Activated naive CD4-positive, alpha-beta T cell treated with anti-CD3 and anti-CD28 coated beads, Interleukin-2, amount 50 U/mL, for 72 hours (primary cell): ENCODE measurements at places on chromosomes 7 and 10.
A peak's percentile ranks its signal among the peaks of the same experiment; 100 is the strongest.

GRCh38 chr7:24403557-24403956 is 119.6 kb downstream of the NPY start:
- no peak for DNase-seq

DNA sequence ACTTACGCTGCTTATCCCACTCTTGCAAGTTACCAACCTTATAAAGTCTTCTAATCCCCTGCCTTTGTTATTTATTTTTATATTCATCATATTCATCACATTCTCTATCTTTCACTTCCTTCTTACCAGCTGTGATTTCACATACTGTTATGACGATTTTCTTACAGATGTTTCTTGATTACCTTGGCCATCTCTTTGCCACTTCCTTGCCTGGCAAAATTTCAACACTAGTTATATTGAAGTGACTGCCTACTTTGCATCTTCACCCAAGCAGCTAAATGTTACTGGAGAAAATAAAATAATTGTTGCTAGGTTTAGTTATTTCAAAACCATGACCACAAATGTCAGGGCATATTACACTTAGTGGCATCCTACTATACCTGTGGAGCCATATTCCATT is 8.8 kb upstream of the STEAP4 start:
- no peak for DNase-seq

GRCh38 chr10:102674566-102674965 is 30.3 kb downstream of the TRIM8 start:
- no peak for DNase-seq

DNA sequence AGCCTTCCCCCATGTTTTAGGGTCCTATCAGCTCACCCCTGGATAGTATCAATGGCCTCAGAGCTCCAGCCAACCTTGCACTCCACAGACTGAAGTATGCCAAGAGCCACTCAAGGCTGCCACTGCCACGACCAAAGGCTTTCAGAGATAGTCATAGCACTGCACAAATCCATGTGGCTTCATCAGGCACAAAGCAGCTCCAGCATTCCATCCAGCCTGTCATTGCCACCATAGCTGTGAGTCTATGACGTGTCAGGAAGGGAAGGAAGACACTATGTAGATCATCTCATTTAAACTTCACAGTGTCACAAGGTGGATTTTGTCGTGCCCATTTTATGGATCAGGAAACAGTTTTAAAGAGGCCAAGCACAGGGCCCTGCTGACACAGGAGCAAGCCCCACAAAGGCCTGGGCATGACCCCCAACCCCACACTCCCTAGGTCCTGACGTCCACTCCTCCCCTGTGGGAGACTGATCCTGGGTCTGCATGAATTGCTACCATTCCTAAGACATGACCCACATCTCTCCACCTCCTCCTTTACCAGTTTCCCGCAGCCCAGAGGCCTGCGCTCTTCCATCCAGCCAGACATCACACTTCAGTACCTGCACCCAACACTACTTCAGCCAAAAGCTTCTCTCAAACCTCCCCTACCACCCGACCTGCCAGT is 119.4 kb downstream of the DIP2C start:
- DNase-seq, result no peak

DNA sequence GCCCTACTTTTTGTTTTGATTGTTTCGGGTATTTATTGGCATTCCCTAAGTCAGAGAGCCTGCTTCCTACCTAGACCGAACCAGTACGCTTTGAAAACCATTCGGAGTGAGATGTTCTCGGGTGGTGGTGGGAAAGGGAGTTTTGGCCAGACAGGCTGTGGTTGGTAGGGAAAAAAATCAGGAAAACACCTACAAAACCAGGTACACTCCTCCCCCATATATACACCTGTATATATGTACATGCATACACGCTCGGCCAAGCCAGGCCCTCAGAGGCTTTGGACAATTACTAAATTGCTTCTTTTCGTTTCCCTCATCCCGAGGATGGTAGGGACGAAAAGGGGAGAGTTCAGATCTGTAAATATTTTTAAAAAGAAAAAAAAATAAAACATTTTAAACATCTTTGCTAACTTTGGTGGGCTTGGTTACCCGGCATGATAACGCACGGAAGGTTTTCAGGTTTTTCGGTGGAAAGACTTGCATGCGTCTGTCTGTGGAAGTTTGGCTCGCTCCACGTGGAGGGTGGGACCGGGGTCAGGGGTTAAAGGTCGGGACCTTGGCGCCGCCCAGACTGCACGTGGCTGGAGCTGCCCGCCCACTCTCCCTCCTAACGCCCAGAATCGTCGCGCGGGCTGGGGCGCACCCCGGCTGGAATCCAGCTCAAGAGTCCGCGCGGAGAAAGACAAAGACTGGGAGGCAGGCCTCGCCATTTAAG is 2.5 kb downstream of the HMX2 start:
- DNase-seq, result peak; percentile 61

DNA sequence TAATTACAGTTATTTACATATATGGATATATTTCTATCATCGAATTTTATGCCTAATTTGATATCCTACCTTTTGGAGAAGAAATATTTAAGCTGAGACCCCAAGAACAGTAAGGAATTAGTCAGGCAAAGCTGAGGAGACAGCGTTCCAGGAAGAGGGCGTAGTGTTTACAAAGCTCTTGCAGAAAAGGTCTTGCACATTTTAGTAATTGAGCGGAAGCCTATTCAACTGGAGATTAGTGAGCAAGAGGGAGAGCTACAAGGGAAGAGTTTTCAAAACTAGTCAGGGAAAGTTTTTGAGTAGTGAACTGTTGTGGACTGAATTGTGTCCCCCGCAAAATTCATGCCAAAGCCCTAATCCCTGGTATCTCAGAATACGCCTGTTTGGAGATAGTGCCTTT is 26.5 kb upstream of the POU6F2 start:
- DNase-seq, result no peak

DNA sequence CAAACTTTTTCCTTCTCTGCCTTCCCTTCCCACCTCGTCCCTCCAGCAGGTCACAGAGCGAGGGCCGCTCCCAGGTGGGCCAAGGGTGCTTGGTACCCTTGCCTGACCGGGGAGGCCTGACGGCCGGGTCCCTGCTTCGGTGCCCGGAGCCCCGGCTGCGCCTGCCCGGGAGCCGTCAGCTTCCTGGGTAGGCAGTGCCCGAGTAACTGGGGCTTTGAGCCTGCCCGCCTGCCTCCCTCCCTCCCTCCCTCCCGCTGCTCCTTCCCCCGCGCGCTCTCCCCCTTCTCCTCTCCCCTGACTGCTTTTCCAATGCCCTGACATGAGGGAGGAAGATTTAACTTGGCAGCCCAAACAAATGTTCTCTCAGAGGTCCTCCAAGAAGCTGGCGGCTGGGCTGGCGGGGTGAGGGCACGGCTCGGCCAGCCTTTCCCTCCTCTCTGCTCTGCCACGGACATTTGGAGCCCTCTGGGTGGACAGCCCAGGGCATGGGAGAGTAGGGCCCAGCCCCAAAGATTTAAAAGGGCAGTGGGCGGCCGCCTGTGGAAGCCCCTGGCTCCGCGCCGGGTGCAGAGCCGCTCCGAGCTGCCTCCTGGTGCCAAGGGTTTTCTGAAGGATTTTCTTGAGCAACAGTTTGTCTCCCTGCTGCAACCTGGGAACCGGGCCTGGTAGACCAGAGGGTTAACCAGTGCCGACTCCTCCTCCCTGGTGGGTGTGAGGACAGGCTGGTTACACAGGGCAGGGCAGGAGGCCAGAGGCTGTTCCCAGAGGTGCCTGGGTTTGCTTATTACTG is 2.0 kb downstream of the ZMIZ1 start:
- no peak for DNase-seq

DNA sequence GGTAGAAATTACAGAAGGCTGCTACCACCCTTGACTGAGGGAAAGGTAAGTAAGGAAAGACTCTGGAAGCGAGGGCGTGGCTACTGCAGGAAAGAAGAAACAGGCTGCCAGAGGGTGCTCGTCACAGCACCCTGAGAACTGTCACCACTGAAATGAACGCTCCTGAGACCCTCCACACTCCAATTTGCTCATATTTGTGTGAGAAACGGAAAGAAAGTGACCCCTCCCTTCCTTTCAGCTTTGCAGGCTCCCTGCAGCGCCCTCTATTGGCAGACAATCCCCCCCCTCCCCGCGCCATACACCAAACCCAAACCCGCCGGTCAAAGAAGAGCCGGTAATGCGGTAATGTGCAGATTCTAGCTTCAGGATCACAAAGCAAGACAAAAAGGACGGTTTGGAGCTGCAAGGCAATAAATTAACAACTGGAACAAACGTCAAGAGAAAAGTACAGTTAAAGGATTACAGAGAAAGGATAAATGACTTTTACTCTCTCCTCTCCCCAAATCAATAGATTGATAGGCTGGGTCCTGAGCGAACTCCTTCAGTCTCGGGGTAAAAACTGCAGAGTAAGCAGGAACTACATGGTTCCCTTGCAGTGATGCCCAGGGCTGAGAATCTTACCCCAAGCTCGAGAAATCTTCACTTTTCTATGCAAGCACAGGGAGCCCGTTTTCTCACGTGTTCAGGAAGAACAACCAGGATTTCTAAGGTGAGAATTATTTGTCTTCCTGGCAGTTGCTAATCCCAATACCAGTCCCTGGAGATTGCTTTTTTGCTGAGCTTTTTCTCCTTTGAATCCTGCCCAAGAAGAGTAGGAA is 47.6 kb downstream of the STEAP1B start:
- DNase-seq, result no peak

GRCh38 chr10:61063901-61064300 is 119.9 kb upstream of the RHOBTB1 start:
- DNase-seq, result no peak

- DNase-seq, result no peak
Measured at GRCh38 chr7:129698516-129699418, 87.2 kb downstream of the NRF1 start.

DNA sequence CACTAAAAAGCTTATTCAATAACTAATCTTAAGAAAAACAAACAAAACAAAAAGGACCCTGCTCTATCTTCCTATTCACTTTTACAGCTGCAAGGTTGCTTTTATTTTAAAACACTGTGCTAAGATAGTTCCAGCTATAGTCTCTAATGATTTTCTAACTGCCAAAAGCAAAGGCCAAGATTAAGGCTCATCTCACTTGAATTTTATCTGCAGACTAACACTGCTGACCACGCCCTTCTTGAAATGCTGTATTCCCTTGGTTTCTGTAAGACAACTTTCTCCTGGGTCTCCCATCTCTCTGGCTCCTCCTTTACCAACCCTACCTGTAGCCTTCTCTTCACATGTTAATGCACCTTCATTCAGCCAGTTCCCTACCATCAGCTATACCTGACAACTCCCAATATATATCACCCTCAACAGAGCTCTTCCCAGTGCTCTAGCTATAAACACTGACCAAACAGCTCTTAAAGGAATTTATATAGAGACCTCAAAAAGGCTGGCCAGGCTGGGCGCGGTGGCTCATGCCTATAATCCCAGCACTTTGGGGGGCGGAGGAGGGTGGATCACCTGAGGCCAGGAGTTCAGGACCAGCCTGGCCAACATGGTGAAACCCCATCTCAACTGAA is 11.7 kb downstream of the SRPK2 start:
- DNase-seq, result no peak

- DNase-seq, result no peak
Measured at GRCh38 chr7:29894256-29894655, 87.9 kb downstream of the WIPF3 start.

DNA sequence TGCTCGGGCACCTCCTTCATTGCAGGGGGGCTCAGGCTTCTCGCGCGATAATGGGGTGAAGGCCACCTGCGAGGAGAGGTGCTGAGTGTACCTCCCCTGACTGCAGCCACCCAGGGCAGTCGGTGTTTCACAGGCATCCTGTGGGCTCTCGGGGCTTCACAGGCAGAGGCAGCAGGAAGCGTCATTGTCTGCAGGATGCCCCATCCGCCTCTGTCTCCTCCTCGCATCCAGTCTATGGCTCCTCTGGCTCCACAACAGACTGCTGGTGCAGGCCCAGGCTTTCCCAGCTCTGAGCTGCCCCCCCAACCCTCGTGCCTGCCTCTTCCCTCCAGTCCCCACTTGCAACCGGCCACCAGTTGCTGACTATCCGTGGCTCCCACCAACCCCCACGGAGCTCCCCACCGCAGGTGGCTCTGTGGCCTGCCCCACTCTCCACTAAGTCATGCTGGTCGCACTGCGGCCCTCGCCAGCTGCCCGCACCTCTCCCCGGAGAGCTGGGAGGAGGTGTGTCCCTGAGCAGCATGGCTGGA is 36.5 kb downstream of the CAMK2B start:
- peak; percentile 34 for DNase-seq

DNA sequence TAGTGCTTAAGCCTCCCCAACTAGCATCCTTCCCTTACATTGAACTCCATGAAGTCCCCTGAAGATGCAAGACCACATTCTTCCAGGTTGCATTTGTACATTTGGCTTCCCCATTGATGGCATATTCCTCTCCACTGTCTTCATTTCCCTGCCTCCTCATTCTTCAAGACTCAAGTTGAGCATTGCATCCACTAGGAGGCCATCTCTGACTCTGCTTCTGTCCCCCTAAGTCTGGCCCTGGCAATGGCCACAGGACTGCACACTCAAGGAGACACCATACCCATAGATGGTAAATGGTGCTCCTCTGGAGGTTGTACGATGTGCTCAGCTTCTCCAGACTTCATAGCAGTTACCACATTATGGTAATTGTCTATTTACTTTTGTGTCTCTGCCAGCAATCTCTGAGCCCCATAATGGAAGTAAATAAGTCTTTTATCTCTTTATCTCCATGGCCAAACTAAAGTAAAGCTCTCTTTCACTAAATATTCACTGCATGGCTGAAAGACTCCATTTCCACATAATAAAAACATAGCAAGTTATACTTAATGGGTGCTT is 112.6 kb downstream of the PTPRZ1 start:
- no peak for DNase-seq

GRCh38 chr10:90857635-90858460 is at the start of gene HTR7:
TSS of gene HTR7 (minus strand) at chr10:90858039. CDS start at chr10:90857671, 368 bp downstream.
- peak; percentile 68 for DNase-seq

GRCh38 chr10:65570143-65571010 is 1355.5 kb upstream of the LRRTM3 start:
- no peak for DNase-seq

- no peak for DNase-seq
Measured at GRCh38 chr7:133704453-133704852, 422.7 kb upstream of the LRGUK start.

DNA sequence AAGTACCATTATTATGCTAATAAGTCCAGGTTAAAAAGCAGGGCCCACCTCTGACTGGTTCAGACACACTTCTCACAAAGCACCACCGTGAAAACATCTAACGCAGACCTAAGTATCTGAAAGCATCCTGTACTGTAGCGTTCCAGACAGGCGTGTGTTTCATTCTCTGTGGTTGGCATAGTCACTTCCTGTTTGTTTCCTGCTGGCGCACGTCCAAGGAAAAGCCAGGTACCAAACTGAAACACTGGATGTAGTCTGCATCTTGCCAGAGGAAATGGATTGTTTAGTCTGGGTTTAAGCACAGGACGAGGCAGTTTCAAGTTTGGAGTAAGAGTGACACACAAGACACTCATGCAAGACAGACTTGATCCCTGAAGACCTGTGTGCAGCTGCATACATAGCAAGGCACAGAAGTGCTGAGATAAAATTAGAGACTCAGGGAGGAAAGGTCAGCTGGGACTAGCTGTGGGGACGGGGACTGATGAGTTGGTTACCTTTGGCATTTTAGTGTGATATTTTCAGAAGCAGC is 23.3 kb downstream of the BPGM start:
- peak; percentile 80 for DNase-seq

DNA sequence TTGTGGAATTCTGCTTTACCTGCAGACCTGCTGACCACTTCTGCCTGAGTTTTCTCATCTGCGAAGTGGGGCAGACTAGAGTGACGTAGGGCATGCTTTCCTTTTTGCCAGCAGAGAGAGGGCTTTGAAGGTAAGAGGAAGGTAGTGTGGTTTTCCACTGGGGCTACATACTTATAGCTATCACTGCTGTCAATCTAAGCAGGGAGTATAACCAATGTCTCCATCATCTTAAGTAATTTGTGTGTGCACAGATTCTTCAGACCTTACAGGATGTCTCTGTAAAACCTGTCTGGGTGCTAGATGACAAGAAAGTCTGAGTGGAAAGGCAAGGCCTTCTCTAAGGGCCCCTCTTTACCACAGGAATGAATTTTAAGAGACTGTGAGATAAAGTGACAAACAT is 106.8 kb downstream of the RBM20 start:
- no peak for DNase-seq
